ENCODE measurements at places on chromosomes 2 and 18.

DNA sequence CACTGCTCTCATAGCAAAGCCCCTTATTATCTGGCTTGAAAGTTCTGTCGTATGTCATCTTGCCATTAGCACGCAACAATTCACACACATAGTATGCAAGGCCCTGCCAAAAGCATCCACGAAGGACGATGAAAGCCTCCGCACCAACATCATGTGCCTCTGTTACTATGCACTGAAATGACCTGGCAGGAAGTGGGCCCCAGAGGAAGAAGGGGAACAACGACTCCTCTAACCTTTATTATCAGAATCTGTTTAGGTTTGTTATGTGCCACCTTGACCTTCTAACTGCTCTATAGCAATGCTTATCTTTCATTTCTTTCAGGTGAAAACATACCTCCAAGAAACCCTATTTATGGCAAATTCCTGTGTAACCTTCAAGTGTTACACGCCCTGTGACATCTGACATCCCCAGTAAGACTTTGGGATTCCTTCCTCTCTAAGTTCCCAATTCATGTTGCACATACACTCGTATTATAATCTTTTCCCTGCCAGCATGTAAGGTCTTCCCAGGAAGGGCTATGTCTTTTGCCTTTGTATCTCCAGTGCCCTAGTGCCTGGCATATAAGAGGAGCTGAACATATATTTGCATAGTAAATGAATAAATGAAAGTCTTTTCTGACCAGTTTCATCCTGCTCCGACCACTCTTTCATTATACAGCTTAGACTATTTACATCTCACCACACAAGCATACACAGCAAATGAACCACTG, 7.0 kb upstream of the NDUFV2 start:
- DNase-seq = no peak

GRCh38 chr2:45194596-45194995, 185.3 kb upstream of the SIX2 start:
- no peak for DNase-seq

GRCh38 chr2:230940471-230940815, 15.4 kb upstream of the GPR55 start:
- no peak for DNase-seq

- no peak for DNase-seq
These were observed 8.7 kb upstream of the CHMP1B start for GRCh38 chr18:11842562-11842961.

DNA sequence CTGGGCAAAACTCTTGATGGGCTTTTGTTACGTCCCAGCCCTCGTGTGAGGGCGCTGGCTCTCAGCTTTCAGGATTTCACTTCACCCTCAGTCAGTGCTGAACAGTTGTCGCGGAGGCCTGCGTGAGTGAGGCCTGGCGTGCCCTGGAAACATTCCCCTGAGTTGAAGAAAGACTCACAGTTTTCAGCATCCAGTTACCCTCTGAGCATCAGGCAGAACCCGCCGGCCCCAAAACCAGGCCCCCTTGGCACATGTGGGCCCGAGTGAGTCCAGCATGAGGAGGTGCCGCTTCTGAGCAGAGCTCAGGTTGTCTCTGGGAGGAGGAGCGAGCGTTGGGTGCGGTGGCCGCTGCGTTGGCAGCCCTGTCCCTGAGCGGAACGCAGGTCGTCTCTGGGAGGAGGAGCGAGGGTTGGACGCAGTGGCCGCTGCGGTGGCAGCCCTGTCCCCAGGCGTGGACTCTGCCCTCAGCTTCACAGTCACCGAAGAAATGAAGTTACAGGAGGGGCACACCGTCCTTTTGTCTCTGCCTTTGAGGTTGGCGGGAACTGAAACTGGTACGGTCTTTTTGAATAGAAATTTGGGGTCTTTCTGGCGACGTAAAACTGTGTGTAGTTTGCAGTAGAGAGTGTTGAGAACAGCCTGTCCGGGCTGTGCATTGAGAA, at the start of gene NEU4:
NEU4 (plus strand) TSS at position 473 of the 662 bp plus-strand sequence. CDS start 5,292 bp downstream, outside the sequence.
- no peak for DNase-seq

- no peak for DNase-seq
These were observed 426.2 kb downstream of the LRATD1 start for GRCh38 chr2:15058721-15059157.

DNA sequence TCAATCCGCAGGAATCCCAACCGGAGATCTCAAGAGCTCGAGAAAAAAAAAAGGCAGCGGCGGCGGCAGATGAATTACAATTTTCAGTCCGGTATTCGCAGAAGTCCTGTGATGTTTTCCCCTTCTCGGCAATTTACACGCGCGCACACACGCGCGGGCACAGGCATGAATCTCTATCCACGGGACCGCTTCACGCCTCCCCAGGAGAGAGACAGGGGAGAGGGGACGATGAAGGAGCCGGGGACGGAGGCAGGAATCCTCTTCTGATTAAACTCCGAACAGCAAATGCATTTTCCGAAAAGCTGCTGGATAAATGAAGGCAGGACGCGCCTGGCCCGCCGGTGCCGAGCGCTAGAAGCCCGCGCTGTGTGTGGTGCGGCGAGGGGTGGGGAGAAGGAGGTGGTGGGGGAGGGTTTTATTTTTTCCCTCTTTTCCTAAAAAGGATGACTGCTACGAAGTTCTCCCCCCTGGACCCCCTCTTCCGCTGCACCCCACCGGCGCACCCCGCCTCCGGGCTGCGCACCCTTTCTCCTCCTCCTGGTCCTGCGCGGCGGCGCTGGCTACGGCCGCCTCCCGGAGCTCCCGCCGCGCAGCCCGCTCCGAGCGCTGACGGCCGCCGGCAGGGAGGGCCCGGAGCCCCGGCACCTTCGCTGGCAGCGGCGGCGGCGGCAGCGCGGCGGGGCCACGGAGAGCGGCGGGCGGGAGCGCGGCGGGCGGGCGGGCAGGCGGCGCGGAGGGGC, at the start of gene BCL2:
BCL2 (minus strand) TSS at position 387 of the 740 bp plus-strand sequence.
- DNase-seq = no peak

DNA sequence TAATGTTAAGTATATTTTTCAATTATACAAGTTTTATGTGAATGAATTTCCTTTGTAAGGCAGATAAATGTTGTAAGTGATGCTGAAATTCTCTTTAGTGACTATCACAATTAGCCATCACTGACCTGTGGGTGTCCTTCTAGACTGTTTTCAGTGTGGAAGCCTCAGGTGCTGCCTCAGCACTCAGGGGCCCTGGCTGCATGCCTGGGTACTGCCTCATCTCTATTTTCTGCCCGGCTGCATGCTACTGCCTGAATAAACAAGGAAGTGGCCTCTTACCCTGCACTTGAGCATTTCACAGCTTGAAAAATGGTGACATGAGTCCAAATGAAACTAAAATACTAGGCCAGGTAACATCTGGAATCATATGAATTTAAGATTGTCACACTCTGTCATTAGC, 787.6 kb upstream of the SALL3 start:
- no peak for DNase-seq

DNA sequence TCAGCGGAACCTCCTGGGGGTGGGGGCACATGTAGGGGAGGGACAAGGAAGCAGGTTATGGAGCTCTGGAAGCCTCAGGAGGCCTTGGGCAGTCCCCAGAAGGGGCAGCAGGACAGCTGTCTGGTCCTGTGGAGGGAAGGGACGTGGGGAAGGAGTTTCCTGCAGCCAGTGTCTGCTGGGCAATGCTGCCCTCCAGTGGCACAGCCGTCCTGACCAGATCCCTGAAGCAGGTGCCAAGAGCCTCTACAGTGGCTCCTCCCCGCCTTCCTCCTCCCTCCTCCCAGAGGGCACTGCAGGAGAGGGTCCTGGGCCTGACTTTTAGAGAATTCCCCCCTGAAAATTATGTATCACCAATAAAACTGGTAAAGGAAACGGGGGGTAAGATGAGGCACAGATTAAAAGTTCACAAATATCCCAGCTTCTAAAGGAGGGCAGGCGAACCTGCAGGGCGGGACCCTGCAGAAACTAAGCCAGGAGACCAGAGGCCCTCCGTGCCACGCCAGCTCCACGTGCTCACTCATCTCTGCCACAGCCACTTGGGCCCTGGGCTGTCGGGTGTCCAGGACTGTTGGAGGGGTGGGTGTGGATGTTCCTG, 258.5 kb downstream of the TWIST2 start:
- DNase-seq = no peak

DNA sequence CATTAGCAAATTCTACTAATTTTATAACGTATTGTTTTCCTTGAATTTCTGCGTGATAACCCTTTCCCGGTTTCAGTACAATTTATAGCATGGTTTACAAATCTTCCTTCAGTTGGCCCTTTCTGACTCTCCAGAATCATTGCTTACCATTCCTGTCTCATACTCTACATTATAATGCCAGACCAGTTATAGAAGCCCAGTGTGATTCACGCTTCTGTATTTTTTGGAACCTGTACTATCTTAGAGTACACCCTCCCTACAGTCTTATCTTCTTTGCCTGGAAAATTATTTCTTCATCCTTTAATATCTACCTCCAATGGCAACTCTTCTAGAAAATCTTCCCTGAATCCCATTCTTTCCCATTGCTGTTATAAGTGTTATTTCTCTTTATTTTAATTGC, 391.6 kb upstream of the SYT4 start:
- no peak for DNase-seq

GRCh38 chr2:233171344-233171743, 80.1 kb upstream of the ATG16L1 start:
- DNase-seq = no peak

DNA sequence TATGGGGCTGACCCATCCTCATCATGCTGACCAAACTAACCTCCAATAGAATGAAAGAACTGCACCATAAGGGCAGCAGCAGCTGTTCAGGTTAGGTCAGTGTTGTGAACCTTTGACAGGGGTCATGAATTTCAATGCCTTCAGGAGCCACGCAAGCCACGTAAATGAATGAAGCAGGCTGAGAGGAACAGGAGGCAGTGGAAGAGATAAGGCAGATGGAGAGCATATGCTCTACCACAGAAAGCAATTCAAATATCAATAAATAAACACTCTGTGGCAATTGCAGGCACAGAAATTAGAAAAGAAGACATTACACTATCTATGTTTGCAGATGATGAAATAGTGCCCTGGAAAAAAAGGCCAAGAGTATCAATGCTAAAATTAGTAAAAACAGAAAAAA, 56.3 kb downstream of the SCG2 start:
- DNase-seq = no peak

DNA sequence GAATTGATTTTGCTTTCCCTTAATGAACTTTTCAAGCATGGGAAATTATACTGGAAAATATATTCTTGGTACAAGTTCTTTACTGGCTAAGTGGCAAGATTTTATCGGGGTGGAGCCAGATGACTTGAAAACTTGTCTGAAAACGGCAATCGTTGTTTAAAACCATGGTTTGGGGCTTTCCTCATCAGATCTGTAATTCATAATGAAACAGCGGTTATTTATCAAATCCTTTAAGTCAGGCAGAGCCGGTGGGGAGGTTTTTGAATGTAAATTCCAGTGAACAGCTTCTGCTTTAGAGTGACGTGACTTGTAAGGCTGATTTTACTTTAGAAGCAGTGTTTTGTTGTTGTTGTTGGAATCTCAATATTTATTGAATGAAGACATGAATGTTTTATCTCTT, 2.6 kb downstream of the SEC11C start:
- DNase-seq = no peak

- DNase-seq = no peak
These were observed 51.6 kb downstream of the SNED1 start for GRCh38 chr2:241049739-241050623.

DNA sequence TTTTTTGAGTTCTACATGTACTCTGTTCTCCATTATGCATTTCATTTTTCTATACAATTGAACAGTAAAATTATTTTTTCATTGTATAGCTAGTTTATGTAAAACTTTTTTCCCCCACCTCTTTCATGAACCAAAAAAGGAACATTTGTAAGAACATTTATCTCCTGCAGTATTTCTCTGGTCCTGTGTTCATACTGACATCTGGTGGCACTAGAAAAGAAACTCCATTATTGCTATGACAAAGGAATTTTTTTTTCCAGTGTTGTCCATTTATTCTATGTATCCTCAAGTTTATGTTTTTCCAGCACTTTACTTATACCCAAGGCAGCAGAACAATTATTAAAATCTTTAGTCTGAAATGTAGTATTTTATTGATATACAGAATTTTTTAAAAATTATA, 27.4 kb upstream of the CHAC2 start:
- no peak for DNase-seq

DNA sequence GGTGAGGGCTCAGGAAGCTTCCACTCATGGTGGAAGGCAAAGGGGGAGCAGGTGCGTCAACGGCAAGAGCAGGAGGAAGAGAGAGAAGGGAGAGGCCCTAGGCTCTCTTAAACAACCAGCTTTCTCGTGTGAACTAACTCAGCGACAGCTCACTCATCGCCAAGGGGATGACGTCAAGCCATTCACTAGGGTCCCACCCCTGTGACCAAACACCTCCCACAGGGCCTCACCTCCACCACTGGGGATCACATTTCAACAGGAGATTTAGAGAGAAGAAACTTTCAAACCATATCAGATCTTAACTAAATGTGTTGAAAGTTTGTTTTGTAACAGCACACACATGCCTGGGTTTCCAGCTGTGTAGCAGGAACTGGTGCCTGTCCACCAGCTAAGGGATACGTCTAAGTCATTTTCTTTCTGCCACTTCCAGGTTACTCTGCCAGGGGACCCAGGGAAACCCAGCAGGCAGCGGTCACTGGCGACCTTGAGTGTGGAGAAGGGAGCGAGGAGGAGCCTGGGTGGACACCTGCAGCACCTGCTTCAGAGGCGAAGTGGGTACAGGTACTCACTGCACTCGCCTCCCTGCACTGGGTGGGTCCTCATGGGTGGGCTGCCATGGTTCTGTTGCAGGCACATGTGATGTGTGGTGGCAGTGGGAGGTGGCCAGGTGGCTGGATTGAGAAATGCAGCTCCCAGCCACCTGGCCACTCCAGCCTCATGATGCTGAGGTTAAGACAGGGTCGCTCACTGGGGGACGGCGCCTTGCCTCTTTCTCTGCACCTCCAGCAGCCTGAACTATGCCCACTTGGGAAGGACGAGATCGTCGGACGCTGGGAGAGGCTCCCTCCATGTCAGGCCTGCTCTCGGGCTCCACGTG, 8.4 kb upstream of the GPC1 start:
- no peak for DNase-seq

DNA sequence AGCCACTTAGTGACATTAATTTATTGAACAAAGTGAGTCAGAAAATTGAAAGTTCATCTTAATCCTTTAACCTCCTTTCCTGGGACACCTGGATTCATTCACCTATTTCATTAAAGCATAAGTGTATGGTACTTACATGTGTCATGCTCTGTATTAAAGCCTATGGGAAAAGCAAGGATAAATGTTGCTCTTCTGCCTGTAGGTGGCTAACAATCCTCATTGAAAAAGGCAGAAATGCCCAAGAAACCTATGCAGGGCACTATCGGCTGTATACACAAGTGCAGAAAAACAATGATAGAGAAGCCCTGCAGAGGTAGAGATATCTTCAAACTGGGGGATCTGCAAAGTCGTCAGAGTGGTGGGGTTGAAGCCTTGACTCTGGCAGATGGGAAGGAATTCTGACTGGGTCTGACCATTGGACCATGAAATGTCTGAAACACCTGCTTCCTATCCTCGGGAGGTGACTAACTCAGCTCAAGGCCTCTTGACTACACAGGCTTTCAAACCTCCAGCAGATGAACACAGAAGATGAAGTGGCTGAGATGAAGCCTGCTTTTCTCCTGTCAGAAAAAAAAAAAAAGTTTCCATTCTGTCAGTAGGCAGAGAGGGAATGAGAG, 83.1 kb downstream of the DCC start:
- no peak for DNase-seq
